ENCODE measurements at places on chromosomes 7 and 10. TPM values are rescaled to one million over a fixed set of nuclear protein-coding genes. Genes with fewer than 3 reads are reported as not detected.

PTPRN2 gene
- 0.31 TPM for total RNA-seq

A1CF gene
- total RNA-seq = not detected

SHTN1 gene
- total RNA-seq = 0.07 TPM

CAMK1D gene
- total RNA-seq = 5.6 TPM

GPRIN2 gene
- not detected for total RNA-seq

MIOS gene
- 33.3 TPM for total RNA-seq

HMX3 gene
- not detected for total RNA-seq

DNA sequence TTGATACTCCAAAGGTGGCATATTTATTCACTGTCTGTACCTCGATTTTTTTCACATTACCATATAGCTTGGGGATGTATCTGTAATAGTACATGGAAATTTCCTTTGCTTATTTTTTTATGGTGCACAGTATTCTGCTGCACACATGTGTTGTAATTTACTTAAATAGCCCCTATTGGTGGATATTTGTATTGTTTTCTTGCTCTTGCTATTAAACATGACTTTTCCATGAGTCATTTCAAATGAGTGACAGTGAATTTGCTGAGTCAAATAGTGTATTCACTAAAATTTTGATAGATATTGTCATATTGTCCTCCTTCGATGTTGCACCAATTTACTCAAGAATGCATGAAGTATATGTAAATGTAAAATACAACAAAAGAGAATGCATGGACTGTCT is 122.7 kb upstream of the STEAP4 start:
- no peaks in the 10 kb centered on the region for H3K4me1 ChIP-seq
- no peak for DNase-seq
- no peaks in the 10 kb centered on the region for H3K36me3 ChIP-seq
- no peak overlapping the region for H3K27ac ChIP-seq
- H3K27me3 ChIP-seq = no peaks in the 10 kb centered on the region
- H3K4me3 ChIP-seq = no peak overlapping the region

- peaks cover 3% of the 10 kb centered on the region for H3K27me3 ChIP-seq
- H3K27ac ChIP-seq = no peak overlapping the region
- no peaks in the 10 kb centered on the region for H3K4me1 ChIP-seq
- no peaks in the 10 kb centered on the region for H3K36me3 ChIP-seq
- no peak for DNase-seq
These were observed 40.3 kb downstream of the ARHGAP22 start for GRCh38 chr10:48564466-48565160.

GRCh38 chr7:18096087-18096486 is 68.4 kb upstream of the PRPS1L1 start:
- no peak overlapping the region for H3K27ac ChIP-seq
- no peak overlapping the region for H3K4me3 ChIP-seq
- no peak for DNase-seq
- H3K4me1 ChIP-seq = no peaks in the 10 kb centered on the region
- peaks cover under 1% of the 10 kb centered on the region for H3K27me3 ChIP-seq
- no peaks in the 10 kb centered on the region for H3K36me3 ChIP-seq

- H3K27ac ChIP-seq = no peak overlapping the region
- no peaks in the 10 kb centered on the region for H3K4me1 ChIP-seq
- no peaks in the 10 kb centered on the region for H3K36me3 ChIP-seq
- H3K27me3 ChIP-seq = no peaks in the 10 kb centered on the region
- DNase-seq = no peak
These were observed 41.7 kb upstream of the DPYSL4 start for GRCh38 chr10:132145002-132145401.

DNA sequence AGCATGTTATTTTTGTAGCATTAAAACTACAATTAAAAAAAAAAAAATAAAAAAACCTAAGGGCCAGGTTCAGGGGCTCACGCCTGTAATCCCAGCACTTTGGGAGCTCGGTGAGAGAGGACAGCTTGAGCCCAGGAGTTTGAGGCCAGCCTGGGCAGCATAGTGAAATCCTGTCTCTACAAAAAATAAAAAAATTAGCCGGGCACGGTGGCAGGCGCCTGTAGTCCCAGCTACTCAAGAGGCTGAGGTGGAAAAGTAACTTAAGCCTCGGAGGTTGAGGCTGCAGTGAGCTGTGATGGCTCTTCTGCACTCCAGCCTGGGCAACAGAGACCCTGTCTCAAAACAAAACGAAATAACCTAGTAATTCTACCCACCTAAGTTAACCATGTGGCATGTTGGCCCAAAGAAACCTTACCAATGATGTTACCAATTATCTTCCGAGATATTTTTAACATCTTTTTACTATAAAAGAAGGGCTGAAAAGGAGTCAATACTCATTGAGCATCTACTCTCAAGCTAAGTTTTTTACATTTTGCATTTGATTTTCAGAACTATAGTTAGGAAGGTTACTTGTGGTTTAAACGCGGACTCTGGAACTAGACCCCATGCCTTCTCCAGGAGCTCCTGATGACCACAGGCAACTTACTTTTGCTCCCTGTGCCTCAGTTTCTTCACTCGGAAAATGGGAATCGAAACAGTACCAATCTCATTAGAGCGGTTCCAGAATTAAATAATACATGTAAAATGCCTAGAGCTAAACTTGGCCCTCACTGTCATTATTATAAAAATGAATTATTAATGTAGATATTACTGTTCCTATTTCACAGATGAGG is 1.4 kb downstream of the ITGB1 start:
- no peak for DNase-seq
- no peaks in the 10 kb centered on the region for H3K36me3 ChIP-seq
- H3K27me3 ChIP-seq = peaks cover 9% of the 10 kb centered on the region
- peaks cover 32% of the 10 kb centered on the region for H3K4me1 ChIP-seq
- peak overlapping the region; percentile 79 for H3K4me3 ChIP-seq
- H3K27ac ChIP-seq = no peak overlapping the region

DNA sequence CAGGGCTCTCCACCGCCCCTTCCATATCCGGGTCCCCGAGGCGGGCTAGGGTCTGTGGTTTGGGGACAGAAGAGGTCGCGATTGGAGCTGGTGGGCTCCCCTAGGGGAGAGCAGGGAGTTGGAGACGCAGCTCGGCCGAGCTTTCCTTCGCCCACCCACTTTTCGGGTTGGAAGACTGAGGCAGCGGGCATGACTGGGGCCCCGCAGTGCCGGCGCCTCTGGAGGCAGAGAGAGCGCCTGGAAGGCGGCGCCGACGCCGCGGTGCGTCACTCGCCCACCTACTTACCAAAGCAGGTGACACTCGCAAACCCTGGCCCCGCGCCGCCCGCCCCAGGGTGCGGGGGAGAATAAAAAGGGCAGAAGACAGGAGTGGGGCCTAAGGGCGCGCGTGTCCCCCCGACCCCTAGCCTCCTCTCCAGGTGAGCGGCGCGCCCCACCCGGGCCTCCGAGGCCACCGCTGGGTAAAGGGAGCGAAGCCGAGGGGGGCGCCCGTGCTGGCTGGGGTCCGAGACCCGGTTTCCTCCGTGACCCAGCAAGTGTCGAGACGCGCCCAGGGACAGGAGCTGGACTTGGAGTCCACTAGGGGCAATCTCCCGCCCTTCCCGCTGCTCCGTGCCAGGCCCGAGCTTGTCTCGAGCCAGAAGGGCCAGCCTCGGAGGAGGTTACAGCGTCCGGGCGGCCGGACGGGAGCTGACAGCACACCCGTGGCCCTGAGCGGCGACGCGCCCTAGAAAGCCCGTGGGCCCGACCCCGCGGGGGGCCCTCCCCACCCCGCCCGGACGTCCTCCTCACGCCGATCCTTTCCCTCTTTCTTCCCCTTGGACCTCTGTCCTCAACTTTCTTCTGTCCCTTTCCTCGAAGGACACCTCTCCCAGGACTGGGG is 34.4 kb upstream of the GRID1 start:
- H3K36me3 ChIP-seq = peaks cover 1% of the 10 kb centered on the region
- peaks cover 22% of the 10 kb centered on the region for H3K4me1 ChIP-seq
- H3K27me3 ChIP-seq = peaks cover 5% of the 10 kb centered on the region
- H3K4me3 ChIP-seq = peak overlapping the region; percentile 89

- H3K27ac ChIP-seq = no peak overlapping the region
- H3K4me1 ChIP-seq = peaks cover 19% of the 10 kb centered on the region
- no peaks in the 10 kb centered on the region for H3K36me3 ChIP-seq
- H3K27me3 ChIP-seq = no peaks in the 10 kb centered on the region
- no peak for DNase-seq
- no peak overlapping the region for H3K4me3 ChIP-seq
These were observed 14.0 kb downstream of the C10orf105 start for GRCh38 chr10:71705582-71705981.

Data from activated CD4-positive, alpha-beta T cell treated with anti-CD3 and anti-CD28 coated beads, Interleukin-2, amount 10 ng/mL, durations not matched to agents 24 days and 14 days (primary cell).